ENCODE measurements at places on chromosomes 6 and 20. TPM values are rescaled to one million over a fixed set of nuclear protein-coding genes. Genes with fewer than 3 reads are reported as not detected.

- DNase-seq, result peak; percentile 36
These were observed 109.9 kb upstream of the HEY2 start for GRCh38 chr6:125639466-125640020.

- no peak for DNase-seq
These were observed 39.9 kb upstream of the SULF2 start for GRCh38 chr20:47825011-47825762.

DNA sequence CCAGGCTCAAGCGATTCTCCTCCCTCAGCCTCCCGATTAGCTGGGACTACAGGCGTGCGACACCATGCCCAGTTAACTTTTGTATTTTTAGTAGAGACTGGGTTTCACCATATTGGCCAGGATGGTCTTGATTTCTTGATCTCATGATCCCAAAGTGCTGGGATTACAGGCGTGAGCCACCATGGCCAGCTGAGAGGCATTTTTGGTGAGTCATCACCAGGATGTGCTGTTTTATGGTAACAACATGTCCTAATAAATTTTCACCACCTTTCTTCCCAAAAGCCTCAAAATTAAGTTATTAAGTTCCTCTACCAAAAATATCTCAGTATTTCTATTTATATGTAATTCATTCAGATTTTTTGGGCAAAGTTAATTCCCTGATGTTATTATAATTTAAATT is 53.5 kb downstream of the COL21A1 start:
- no peak for DNase-seq

DNA sequence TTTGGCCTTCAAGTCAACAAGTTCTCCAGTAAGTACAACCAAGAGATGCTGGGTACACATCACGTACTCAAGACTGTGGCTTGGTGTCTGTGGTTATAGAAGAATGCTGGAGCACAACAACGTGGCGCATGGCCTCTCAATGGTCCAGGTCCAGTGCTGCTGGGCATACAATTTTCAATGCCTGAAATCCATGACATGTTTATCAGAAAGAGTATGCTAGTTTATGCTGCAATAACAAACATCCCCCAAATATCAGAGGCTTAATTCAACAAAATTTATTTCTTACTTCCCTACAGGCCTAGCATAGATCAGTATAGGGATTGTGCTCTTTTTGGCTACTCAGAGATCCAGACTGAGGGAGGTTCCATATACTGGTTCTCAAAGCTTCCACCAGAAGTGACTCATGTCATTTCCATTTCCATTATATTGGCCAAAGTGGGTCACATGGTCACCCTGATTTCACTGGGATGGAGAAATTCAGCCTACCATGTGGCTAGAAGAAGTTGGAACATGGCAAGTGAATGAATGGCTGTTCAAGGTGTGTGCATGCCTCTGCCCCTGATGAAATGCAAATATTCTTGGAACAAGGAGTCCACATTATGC is 33.3 kb upstream of the KIF16B start:
- DNase-seq, result no peak

The RTF2 gene
- 118 TPM for total RNA-seq

GRCh38 chr20:29874476-29875202 is 1382.8 kb upstream of the DEFB115 start:
- DNase-seq, result no peak

The SIRPD gene
- not detected for total RNA-seq

DNA sequence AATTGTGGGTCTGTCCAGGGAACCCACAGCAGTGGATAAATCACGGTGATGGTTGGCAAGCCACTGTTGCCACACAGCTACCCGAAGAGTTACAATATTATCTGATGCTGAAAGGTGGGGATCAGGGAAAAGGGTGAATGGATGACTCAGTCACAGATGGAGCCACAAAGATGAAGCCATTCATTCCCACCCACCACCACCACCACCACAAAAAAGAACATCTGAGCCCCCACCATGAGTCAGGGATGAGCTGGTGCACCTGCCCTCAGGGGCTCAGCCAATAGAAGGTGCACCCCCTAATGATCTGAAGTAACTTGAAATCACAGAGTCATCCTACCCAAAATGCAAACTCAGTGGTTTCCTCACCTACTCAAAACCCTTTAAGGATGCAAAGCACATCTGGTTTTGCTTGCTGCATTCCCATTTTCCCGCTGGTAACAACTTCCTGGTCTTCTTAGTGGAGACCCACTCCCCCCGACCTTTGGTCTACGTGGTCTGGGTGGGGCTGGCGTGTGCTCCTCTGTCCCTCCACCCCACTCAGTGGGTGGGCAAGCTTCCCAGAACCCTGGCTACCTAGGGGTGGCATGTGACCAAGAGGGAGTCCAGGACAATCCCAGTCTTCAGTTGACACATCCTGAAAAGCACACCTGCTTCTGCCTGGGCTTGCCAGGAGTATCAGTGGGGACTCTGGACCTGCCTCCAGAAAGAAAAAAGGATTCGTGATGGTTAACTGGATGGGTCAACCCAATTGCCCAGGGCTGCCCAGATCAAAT is 125.5 kb downstream of the ANKRD60 start:
- DNase-seq, result no peak

- DNase-seq, result no peak
These were observed 28.6 kb downstream of the ADRM1 start for GRCh38 chr20:62331347-62331746.

DNA sequence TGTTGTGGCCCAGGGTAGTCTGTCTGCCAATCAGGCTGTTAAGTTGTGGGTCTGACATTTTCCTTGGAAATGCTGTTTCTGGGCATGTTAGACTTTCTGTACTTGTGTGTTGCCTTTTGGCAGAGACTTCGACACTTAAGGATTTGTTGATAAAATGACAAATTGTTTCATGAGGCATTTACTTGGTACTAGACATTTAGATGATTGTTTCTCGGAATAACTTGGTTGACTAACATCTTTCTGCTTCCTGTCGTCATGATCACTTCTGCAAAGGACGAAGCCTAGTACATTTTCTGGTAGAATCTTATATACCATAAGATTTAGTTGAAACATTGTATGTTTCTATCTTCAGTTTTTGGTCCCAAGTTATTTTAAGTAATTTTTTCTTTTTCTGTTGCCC is 34.1 kb downstream of the UTRN start:
- no peak for DNase-seq

GRCh38 chr6:134822920-134823709 is 126.8 kb downstream of the ALDH8A1 start:
- DNase-seq, result peak; percentile 93

DNA sequence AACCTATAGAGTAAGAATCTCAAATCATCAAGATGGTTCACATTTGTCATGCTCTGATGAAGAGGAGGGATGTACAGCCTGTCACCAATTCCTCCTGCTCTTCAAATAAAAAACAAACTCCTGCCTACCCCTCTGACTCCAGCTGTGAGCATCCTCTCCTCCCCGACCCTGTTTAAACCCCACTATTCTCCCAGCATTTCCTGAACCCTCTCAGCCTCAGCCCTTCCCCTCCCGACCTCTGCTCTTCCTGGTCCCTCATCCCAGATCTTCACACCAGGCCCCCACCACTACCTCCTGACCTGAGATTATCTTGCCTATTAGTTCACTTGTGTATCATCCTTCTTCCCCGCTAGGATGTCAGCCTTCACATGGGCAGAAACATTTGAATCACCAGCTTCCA is 75.8 kb downstream of the ZMYND8 start:
- DNase-seq, result no peak

The TRIM15 gene
- total RNA-seq, result not detected

DNA sequence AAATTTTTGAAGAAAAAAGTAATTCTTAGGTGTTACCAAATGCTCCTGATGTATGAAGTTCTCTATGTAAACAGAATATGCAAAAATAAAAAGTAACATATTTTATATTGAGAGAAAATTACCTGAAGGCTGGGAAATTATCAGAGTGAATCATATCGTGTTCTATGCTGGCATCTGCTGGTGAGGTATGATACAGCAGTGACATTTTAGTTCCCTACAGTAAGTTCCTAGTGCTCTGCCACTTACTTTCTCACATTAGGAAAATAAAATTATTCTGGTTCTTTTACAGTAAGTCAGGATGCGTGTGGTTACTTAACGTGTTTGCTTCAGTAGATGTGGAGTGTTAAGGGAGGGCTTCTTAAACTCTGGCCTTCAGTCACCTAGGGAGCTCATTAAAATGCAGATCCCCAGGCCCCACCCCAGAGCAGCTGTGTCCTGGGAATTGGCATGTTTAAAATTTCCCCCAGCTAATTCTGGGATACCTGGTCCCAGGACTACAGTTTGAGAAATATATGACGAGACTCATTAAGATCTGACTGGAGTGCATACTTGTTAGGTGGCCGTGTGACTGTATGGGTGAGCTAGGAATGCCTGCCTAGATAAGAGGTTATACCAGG is 3.2 kb downstream of the ACTR5 start:
- peak; percentile 63 for DNase-seq

GRCh38 chr6:117601811-117602150 is 530 bp downstream of the GOPC start:
- no peak for DNase-seq

DNA sequence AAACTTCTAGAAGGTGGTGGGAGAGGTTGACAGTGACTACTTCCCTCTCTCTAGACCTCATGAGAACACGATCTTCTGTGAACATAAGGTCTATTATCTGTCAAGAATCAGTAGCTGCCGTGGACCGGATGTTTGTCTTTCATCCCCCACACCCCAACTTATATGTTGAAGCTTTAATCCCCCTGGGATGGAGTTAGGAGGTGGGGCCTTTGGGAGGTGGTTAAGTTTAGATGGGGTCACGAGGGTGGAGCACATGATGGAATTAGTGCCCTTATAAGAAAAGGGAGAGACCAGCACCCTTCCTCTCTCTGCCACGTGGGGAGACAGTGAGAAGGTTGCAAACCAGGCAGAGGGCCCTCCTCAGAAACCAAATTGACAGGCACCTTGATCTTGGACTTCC is 409.1 kb downstream of the QKI start:
- DNase-seq, result peak; percentile 9

DNA sequence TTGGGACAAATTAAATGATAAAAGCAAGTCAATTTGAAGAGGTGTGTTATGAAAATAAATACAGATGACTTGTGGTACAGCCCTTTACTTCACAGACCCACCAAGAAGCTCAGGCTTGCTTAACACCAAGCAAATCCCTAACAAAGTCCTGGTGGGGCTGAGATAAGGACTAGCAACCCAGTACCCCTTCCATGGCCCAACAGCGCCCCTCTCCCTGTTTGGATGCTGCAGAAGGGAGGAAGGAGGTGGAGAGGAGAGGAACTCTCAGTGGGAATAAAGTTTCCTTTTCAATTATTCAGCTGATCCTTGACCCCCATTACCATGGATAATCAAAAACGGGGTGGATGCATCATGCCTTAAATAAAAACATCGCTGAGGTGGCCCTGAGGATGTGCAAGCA is 4.5 kb upstream of the ZNF831 start:
- DNase-seq, result peak; percentile 7

GRCh38 chr6:76843054-76843822 is 620.1 kb downstream of the HTR1B start:
- DNase-seq, result no peak

GRCh38 chr6:25685896-25686295 is 33.9 kb downstream of the SCGN start:
- no peak for DNase-seq

DNA sequence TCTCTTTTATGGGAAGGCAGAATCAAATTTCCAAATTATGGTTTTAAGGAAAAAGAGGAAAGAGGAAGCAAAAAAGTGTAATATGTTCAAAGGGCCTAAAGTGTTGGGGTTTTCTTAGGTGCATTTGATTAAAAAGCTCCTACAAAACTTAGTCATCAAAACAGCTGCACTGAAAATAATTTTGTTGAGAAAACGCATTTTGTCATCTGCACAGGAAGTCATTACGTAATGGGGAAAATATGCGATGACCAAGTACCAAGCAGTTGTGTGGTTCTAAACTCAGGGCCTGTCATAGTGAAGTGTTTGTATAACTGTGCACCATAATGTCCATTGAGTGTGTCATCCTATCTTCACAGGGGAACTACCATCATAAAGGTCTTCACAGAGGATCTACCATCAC is 15.6 kb downstream of the HAO1 start:
- no peak for DNase-seq

GRCh38 chr6:133833949-133834359 is 55.0 kb upstream of the TCF21 start:
- no peak for DNase-seq

DNA sequence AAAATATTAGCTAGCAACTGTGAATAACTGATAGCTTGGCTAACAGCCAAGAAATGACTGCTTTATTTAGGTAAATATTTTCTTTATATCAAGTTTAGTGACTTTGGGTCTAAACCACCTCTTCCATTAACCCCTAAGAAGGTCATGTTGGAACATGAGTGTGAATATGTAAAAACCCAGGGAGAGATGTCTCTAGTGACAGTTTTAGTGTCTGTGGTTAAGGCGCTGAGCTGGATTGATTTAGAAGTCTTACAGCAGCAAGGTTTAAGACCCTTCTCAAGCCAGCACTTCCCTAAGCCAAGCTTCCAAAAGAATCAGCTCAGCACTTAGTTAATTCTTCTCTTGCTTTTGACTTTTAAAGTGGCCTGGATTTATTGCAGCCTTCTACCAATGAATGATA is 11.4 kb upstream of the SIRT5 start:
- DNase-seq, result no peak

GRCh38 chr6:3421791-3422434 is 34.9 kb downstream of the SLC22A23 start:
- no peak for DNase-seq

GRCh38 chr6:111813677-111814310 is 59.5 kb downstream of the FYN start:
- DNase-seq, result no peak

- DNase-seq, result no peak
These were observed 111.8 kb upstream of the FRMD1 start for GRCh38 chr6:168190646-168191443.

DNA sequence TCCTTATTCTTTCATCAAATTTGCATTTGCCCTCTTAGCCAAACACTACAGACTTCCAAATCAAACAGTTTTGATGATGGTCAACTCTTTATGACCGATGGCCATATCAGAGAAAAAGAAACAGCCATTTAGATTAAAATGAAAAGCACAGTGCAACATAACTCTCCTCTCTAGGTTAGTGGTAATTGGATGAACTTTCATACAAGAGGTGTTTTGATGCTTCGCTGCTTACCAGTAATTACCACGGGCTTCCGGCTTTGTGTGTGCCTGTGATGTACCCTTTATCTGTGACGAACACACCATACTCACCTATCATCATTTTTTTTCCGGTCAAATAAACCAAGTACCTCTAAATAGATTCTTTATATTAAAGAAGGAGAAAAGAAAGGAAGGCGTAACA is 181.8 kb downstream of the FOXA2 start:
- no peak for DNase-seq

DNA sequence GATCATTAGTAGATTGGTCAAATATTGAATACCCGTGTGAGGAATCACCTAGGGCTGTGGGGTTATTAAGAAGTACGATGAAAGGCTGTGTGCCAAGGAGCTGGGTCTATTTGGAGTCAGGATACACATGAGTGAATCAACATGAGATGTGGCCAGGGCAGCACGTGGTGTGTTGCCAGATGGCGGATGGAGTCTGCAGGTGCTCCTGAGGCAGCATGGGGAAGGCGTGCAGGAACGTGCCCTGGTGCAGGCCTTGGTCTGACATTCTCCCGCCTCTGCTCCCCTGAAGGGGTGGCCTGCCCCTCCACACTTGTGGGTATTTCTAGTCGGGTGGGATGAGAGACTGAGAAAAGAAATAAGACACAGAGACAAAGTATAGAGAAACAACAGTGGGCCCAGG is 39.0 kb upstream of the SLC22A1 start:
- no peak for DNase-seq

GRCh38 chr6:166752928-166753721 is 126.1 kb upstream of the RPS6KA2 start:
- no peak for DNase-seq
